ENCODE measurements at places on chromosomes 2 and 18. TPM values are rescaled to one million over a fixed set of nuclear protein-coding genes. Genes with fewer than 3 reads are reported as not detected.

GRCh38 chr2:188474316-188474715 is 182.6 kb downstream of the GULP1 start:
- DNase-seq: no peak

DNA sequence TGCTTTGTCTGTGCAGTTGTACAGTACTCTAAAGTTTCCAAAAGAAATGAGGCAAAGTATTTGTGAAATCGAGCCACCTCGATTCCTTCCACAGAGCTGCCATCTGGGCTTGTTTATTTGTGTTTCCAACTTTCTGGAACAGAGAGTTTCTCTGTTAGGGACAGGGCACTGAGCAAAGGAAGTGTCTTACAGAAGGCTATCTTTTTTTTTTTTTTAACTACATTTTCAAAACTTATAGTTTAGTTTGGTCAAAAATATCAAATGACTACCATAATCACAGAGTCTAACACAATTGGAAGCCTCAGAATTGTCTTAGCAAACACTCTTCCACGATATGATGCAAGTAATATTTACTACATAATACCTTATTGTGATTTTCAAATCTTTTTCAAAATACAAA is 796 bp downstream of the RFTN2 start:
- DNase-seq: peak; percentile 27

DNA sequence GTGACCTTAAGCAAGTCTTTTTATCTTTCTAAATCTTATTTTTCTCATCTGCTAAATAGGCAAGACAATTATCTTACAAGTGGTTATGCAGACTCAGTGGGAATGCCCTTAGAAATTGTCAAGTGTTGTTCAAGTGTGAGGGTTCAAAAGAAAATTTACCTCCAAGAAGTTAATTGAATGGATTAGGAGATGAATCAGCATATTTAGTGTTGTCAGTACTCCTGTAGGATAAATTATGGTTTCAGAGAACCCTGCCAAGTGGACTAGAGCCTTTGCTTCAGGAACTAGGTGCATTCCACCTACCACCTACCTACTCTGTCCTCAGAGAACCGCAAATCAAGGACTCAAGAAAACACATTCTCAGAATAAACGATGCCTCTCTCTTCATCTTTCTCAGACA is 69.8 kb upstream of the KCTD1 start:
- no peak for DNase-seq

GRCh38 chr2:70014959-70015358 is 53.5 kb upstream of the ASPRV1 start:
- DNase-seq: no peak

GRCh38 chr2:158731386-158731785 is 63.7 kb upstream of the DAPL1 start:
- peak; percentile 61 for DNase-seq

- no peak for DNase-seq
Observed at GRCh38 chr2:33051586-33052360, 105.0 kb downstream of the LTBP1 start.

DNA sequence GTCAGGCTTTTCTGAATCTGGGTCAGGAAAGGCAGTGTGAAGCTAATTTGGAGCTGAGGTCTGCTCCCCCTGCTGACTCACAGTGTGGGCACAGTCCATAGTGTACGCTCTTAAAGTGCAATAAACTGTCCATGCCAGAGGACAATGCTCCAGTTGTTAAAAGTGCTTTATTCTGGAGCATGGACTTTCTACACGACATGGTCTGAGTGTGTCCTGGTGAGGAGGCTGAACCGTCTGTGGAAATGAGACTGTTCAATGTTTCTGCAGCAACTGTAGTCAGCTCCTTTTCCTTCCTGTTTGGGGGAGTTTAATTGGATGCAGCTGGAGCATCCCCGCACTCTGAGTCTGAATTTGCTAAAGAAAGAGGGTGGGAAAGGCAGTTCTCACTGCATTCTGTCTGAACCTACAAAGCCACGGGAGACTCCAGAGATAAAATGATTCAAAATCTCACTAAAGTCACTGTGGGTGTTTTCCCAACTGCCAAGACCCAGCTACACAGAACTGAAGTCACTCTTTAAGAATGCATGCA is 110.2 kb upstream of the TRIB2 start:
- no peak for DNase-seq

DNA sequence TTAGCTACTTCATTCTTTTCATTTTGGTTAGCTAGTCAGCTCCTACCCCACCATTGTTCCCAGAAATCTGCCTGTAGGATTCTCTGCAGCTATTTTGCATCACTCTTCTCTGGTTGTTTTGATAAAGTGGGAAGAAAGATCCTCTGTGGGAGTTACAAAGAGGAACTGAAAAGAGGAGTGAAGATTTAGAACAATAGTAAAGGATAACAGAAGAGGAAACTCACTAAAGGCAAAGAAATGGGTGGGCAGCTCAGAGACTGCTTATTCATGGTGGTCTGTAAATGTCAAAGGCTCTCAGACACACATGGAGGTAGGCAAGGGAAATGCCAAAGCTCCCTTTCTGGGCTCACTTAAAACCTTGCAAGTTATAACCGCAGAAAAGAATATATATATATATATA is 17.2 kb upstream of the CD207 start:
- no peak for DNase-seq

- DNase-seq: no peak
Observed at GRCh38 chr2:29242621-29243375, 127.6 kb downstream of the CLIP4 start.

GRCh38 chr18:48676756-48677368 is 138.0 kb downstream of the CTIF start:
- peak; percentile 75 for DNase-seq

GRCh38 chr2:1750933-1751766 is 6.8 kb upstream of the PXDN start:
- DNase-seq: peak; percentile 74

GRCh38 chr2:165898381-165898780 is 55.2 kb downstream of the TTC21B start:
- DNase-seq: no peak

DNA sequence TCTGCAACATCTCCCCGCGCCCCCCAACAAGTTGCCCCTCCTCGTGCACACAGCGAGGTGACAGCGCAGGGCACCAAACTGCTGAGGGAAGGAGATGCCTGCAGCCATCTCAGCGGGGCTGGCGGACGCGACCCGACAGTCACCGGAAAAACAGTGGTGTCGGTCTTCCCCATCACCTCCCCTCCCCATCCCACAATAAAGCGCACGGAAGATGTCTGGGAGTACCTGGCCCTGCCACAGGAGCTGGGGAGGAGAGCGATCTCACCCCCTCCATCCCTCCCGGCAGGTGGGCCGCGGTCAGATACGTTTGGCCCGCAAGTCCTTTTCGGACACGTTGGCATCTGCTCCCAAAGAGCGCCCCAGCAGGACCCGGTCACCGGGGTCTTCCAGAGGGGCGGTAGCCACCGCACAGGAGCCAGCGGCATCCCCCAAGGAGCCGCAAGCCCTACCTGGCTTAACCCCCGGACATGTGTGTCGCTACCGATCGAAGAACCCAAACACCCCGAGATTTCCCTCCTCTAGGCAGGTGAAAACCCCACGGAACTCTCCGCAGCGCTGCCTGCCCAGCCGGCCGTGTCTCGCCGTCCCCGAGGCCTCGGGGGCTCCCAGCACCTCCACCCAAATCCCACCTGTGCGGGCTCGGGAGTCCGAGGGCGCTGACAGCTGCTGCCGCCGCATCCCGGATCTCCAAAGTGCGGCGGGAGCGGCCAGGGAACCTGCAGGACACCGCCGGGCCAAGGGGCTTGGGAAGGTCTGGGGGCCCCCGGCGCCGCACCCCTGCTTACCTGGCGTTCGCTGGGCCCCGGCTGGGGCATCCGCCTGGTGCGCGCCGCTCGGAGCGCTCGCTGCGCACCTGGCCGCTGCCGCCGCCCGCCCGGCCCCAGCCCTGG is 657 bp downstream of the ATP8B1 start:
- no peak for DNase-seq

GRCh38 chr2:178109813-178110212 is 2.4 kb upstream of the RBM45 start:
- DNase-seq: peak; percentile 70

GRCh38 chr2:219290381-219291171 is 11.4 kb downstream of the DNAJB2 start:
- DNase-seq: no peak

GRCh38 chr18:79402977-79403722 is 7.4 kb downstream of the NFATC1 start:
- DNase-seq: peak; percentile 27

DNA sequence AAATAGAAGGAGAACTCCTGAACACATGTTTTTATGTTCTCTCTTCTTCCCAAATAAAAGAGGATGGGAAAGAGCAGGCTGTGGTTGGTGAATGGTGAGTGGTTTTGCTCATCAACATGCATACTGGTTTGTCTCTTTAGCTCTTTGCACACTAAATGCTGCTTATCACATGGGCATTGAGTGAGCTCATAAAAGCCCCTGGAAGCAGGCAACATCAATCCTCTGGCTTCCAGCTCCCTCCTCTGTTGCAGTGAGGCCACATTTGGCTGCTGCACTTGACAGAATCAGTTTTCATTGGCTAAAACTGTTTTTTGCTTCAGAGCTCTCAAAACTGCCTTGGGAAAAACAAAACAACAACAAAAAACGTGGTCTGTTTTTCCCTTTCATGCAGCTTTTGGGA is 1308.2 kb upstream of the NRXN1 start:
- DNase-seq: peak; percentile 9

DNA sequence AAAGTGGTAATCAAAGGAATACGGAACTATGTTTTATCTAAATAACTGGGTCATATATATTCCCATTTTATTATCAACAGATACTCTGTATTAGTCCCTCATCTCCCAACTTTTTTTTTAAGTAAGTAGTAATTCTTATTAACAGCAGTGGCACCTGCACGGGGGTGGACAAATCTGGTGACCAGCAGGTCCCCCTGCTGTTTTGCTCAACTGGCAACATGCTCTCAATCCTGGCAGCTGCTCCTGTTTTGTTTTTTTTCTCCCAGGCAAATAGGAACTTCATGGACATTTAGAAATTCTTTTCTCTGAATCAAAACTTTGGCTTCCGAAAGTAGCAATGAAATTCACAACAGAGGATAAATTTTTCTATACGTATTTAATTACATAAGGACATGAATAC is 193.5 kb downstream of the SS18 start:
- peak; percentile 90 for DNase-seq

DNA sequence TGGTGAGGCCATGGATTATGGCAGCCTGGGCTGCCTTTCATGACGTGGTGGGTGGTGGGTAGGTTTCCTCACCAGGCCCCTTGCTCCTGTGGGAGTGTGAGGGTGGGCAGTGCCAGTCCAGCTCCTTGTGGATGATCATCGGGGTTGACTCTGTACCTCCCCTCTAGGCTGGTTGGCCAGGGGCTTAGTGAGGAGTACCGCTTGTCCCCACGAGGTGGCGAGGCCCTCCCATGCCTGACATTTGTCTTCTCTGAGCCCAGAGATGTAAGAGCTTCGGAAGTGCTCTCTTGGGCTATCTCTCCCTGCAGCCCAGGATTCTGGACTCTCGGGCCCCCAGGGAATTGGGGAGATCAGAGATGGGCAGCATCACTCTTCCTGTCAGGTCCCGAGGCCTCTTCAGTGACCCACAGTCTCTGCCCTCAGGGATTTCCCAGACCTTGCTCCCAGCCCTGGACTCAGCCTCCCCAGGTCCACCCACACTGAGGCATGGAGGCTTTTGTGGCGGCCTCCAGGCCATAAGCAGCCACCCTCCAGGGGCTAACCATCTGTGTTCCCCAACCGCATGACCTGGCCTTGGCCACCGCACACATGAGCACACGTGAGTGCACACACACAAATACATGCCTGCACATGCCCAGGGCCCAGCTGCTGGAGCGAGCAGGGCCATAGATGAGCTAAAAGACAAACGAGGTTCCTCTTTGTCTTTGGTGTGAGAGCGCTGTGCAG is 6.5 kb downstream of the SPR start:
- peak; percentile 32 for DNase-seq

DNA sequence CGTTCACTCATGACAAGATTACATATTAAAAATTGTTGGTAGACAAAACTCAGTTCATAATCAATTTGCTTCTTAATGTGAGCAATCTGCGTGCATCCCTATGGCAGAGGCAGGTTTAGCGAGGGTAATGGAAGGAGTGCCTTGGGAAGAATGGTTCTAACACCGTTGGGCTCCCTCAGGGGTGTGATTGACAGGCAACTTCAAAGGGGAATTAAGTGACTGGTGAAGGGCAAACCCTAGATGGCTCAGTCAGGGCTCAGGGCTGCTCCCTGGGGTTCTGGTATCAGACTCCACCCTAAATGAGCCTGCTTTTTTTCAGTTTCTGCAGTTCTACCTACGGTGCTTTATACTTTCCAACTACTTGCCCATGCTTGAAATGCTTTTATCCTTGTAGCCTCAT is 419.5 kb upstream of the CELF4 start:
- no peak for DNase-seq

DNA sequence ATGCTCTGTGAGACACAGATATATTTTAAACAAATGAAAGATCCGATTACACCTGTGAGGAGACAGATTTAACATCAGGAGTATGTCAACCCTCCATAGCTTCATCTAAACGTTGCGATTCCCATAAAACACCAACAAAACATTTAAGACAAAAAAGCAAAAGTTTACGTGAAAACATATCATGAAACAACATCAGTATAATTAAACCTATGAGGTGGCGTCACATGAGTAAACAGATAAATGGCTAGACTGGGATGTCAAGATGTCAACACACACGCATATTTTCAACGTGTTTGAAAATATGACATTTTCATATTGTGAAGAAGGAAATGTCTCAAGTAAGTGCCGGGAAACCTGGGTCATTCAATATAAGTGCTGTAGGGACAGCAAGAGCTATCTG is 25.5 kb upstream of the GPC1 start:
- DNase-seq: no peak

- DNase-seq: no peak
Observed at GRCh38 chr18:38035193-38035592, 469.6 kb upstream of the CELF4 start.

- no peak for DNase-seq
Observed at GRCh38 chr2:37802899-37803379, 122.1 kb upstream of the RMDN2 start.

- no peak for DNase-seq
Observed at GRCh38 chr2:238722181-238722580, 125.7 kb upstream of the TWIST2 start.

- no peak for DNase-seq
Observed at GRCh38 chr2:202122163-202122540, 49.1 kb downstream of the KIAA2012 start.

FBLN7 gene
- not detected for total RNA-seq

CNGA3 gene
- not detected for total RNA-seq

DPP4 gene
- total RNA-seq: not detected

INO80B gene
- 15.7 TPM for total RNA-seq

BMP10 gene
- total RNA-seq: not detected

MROH2A gene
- not detected for total RNA-seq

AQP4 gene
- total RNA-seq: not detected

UGT1A5 gene
- not detected for total RNA-seq

RNF138 gene
- 94.9 TPM for total RNA-seq

CTIF gene
- 5.9 TPM for total RNA-seq

FIGN gene
- total RNA-seq: 3.7 TPM

LOXHD1 gene
- total RNA-seq: not detected

SCN2A gene
- not detected for total RNA-seq

HOXD13 gene
- not detected for total RNA-seq

BCL2 gene
- 9.9 TPM for total RNA-seq

SPC25 gene
- total RNA-seq: 19.0 TPM
